Adrenal gland (tissue), 19 donors: ENCODE measurements at places on chromosomes 1 and 21. TPM values are rescaled to one million over a fixed set of nuclear protein-coding genes. Genes with fewer than 3 reads are reported as not detected.

- DNase-seq: no peak
Measured at GRCh38 chr1:222171005-222171404, 376.9 kb downstream of the HHIPL2 start.

DNA sequence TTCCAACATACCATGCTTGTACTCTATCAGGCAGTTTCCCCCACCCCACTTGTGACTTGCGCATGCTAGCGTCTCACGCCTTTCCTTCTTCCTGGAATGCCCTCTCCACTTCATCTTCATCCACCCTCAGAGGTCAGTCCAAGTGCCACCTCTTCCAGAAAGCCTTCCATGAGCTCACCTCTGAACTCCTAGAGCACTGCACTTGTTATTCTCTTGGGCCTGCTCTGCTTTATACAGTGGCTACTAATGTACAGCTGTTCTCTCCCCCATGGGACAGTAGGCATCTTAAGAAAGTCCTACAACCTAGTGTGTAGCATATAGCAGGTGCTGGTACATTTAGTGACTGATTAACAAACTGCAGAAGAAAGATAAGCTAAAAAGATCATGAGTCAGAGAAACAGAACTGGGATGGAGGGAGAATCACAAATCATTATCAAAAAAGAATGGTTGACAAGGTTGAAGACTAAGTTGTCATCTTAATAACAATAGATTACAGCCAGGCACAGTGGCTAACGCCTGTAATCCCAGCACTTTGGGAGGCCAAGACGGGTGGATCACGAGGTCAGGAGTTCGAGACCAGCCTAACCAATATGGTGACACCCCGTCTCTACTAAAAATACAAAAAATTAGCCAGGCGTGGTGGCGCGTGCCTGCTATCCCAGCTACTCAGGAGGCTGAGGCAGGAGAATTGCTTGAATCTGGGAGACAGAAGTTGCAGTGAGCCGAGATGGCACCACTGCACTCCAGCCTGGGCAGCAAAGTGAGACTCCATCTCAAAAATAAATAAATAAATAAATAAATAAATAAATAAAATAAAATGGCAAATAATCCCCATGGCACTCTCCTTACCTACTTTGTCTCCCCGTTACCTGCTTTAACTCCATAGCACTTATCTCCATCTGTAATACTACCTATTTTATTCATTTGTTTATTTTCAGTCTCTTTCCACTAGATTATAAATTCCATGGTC lies 16.3 kb upstream of the TSPAN1 start:
- DNase-seq: no peak

- peak; percentile 23 for DNase-seq
Measured at GRCh38 chr1:54609301-54609921, 13.9 kb downstream of the FAM151A start.

DNA sequence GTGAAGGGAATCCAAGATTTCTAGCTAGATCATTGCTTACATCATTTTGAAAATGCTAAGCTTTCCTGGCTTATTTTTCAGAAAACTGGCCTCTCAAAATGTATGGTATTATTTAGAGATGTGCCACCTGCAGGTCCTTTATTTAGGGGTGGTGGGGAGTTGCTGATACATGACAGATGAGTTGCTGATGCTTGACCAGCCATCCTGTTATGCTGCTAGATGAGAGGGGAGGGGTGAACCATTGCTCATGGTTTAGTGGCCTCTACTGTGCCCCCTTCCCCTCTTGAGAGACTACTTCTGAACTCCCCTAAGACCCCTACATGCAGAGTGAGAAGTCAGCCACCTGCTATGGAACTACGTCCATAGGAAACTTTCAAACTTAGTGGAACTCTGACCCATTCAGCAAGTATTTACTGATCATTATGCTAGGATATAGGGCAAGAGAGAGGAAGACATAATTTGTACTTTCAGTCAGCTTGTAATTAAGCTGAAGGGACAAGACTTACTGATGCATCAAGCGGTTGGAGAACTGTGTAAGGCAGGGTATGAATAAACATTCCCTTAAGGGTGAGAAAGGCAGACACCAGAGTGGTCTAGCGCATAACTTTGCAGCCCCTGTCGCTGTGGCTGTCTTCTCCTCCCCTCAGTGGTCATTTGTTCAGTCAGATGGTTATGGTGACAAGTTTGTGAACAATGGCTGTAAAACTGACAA lies 34.6 kb downstream of the SLAMF6 start:
- DNase-seq: no peak

DNA sequence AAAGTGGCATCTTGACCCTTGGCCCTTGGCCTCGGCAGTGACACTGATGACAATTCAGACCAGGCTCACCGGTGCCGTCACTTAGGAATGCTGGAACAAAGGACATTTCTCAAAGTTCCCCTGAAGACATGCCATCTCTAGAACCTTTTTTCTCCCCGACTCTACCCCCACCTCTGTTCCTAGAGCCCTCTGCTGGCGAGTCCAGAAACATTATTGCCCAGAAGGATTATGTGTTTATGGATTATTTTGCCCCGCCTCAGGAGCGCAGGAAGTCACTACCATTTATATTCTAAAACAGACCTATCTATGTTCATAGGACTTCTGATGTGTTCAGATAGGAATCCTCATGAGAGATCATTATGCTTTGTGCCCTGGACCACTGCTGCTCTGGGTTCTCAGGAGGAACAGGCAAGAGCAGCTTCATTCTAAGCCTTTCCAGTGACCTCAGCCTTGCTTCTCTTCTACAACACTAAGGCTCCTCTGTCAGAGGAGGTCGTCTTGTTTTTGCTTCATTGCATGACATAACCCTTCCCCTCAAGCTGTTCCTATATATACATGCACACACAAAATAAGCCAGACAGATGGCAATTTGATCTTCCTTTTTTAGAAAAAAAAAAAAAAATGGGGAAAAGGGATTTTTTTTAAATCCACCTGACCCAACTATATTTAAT lies 12.4 kb upstream of the SHISA4 start:
- DNase-seq: no peak

DNA sequence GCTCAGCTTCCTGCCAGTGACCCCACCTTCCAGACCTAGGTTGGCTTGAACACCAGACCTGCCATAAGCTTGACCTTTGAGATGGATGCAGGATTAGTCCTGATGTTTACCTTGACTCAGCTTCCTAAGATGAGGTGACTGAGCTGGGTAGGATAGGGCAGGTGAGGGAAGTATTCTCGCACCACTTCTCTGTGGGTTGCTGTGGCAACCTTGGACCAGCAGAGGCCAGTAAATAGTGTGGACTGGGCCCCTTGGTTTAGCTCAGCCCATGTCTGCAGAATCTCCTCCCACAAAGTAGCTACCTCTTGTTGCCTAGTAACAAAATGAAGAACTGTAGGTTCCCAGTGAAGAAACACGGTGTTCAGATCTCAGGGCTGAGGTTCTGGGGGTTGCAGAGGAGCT lies 8.4 kb downstream of the RPS6KA1 start:
- no peak for DNase-seq

- DNase-seq: no peak
Measured at GRCh38 chr1:209720826-209721225, 16.2 kb downstream of the HSD11B1 start.

- peak; percentile 28 for DNase-seq
Measured at GRCh38 chr1:179709841-179710329, 33.2 kb upstream of the FAM163A start.

DNA sequence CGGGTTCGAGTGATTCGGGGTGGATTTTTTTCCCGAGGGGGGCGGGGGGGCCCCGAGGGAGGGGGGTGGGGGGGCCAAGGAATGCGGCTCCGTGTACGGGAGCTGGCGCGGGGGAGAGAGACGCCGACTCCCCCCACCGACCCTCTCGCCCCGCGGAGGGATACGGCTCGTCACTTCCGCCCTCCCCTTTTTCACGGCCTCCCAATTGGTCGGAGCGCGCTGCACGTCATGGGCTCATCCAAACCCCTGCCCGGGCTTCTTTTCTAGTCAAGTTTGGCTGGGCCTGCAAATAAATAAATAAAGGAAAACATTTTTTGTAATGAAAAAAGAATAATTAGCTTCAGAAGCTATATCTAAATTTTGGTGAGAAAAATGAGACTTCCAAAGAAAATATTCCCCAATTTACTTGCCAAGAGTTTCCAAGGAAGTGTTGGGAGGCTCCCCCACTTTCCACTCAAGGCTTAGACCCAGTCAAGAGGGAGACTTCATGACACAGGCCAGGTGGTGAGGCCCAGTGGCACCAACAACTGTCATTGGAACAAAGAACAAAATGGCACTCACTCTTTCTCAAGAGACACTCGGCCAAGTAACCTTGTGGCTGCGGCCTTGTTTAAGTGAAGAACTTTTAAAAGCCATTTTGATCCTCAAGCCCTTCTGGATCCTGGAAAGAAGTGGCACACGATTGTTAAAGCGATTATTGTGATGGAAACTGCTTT lies at the start of gene POGZ:
Gene POGZ (minus strand): TSS at position 164 of the 716 bp plus-strand sequence. CDS start 17,290 bp downstream, outside the sequence.
- peak; percentile 98 for DNase-seq

- no peak for DNase-seq
Measured at GRCh38 chr1:80066060-80066459, 1059.5 kb upstream of the ADGRL4 start.

- no peak for DNase-seq
Measured at GRCh38 chr1:167514288-167514687, 4.0 kb downstream of the CD247 start.

GRCh38 chr1:96682056-96682455 lies 39.5 kb upstream of the PTBP2 start:
- no peak for DNase-seq

DNA sequence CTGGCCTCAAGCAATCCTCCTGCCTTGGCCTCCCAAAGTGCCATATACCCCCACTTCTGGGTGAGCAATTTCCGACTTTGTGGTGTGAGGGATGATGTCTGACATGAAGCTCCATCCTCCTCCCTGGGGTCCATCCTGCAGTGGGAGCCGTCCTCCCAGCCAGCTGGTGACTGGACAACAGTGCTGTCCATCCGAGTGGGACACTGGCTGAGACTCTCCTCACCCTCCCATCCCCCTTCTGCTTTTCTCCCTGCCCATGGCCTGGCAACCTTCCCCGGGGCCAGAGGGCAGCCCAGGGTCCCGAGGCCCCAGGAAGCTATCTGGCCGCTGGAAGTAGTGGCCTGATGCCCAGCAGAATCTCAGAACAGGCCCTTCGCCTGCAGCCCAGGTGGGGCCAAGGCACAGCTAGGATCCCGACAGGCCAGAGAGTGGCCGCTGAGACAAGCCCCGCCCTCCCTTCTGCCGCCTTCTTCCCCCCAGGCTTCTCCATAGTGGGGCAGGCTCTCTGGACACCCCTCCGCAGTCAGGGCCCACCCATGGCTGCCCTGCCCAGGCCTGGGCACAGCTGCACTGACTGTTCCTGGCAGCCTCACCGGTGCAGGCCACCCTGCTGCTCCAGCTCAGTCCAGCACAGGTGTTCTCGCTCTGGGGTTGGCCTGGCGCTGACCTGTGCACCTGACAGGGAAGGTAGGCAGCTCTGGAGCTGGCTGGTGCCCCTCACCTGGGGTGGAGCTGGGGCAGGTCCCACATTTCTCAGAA lies 8.4 kb upstream of the FAAP20 start:
- DNase-seq: no peak

DNA sequence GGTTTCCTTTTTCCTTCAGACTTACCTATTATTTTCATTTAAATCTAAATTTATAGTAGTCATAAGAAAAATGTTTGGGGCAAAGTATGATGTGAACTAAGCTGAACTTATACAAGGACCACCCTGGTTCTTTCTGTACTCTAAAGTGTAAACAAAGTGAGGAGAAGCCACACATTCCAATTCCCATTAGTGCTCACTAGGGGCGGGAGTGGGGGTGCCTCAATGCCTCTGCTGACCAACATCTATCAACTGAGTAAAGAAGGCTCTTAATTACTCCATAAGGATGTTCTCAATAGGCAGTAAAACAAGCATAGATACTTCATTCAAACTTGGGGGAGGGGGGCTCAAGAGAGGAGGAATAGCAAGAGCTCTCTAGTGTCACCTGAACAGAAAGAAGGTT lies 151.7 kb downstream of the CDC42BPA start:
- DNase-seq: no peak

DNA sequence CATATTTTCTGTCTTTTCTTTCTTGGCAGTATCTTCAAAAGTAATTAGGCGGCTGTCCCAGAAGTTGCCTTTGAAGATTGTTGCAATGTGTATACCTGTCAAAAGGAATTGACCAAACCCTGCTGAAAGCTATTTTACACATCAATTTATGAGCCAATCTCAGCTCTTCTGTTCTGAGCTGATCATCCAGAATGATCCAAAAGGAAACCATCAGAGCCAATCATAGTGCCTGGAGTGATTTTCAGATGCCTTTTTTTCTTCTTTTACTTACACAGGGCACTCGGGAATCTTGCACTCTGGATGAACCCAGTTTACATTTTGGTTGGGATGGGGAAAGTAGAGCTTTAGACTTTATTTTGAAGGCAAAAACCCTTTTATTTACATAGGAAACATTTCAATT lies 21.8 kb upstream of the APOBEC4 start:
- no peak for DNase-seq

DNA sequence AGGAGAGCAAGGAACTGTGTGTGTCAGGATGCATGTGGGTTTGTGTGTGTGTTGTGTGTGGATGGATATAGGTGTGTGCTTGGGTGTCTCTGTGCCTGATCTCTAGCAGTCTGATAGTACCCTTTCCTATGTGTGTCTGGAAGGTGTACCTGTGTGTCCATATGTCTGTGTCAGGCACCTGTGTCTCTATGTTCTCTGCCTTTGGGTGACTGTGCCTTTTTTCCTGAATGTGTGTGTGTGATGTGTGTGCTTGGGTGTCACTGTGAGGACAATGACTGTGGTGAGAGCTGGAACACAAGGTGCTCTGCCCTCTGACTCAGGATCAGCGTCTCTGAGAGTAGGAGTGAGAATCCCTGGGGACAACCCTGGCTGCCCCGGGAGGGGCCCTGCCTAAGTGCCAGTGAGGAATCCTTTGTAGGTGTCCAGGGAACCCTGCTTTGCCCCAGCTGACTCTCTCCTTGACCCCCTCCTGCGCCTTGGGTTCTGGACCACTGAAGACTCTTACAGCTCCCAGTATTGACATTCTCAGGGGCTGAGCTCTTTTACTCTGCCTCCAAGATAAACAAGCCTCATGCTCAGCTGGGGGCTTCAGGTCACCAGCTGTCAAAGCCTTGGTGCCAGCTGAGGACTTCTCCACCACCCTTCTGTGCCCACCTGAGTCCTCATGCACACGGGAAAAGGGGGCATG lies 735 bp upstream of the EFNA3 start:
- peak; percentile 41 for DNase-seq

The GADD45A gene
- 5.3 TPM for total RNA-seq

The NUDT4B gene
- not detected for total RNA-seq

The DUSP23 gene
- 211 TPM for total RNA-seq

The BARHL2 gene
- not detected for total RNA-seq

The KRTAP19-3 gene
- not detected for total RNA-seq

The DAB1 gene
- total RNA-seq: 0.04 TPM

The LCE1A gene
- not detected for total RNA-seq

The FMO3 gene
- 34.6 TPM for total RNA-seq

The MARK1 gene
- total RNA-seq: 3.8 TPM

The SHISAL2A gene
- total RNA-seq: 0.79 TPM

The HAO2 gene
- 1.7 TPM for total RNA-seq

The CRNN gene
- total RNA-seq: not detected

The MRPS6 gene
- total RNA-seq: 61.6 TPM

The PROX1 gene
- total RNA-seq: 16.1 TPM

The OR10J1 gene
- total RNA-seq: not detected

The ZMYND12 gene
- total RNA-seq: 4.5 TPM

The GPR37L1 gene
- 0.49 TPM for total RNA-seq
